ENCODE measurements at places on chromosomes 4 and X.

DNA sequence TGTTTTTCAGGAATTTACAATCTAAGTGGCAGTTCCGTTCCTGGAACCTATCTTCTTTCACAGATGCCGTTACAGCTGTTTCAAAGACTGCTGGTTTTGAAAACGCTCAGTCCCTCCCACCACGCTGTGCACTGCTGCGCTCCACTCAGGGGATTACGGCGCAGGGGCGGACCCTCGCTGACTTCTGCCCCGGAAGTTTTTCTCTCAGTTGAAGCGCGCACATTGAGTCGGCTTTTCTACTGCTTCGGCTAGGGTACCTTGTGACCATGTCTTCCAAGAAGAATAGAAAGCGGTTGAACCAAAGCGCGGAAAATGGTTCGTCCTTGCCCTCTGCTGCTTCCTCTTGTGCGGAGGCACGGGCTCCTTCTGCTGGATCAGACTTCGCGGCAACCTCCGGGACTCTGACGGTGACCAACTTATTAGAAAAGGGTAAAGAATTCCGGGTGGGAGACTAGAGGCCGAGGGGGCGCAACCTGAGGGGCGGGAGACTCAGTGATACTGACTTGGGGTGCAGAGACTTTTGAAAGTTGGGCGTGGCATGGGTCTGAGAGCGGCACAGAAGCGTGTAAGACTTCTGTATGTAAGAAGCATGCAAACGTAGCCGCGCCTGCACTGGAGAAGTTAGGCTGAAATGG, 597 bp upstream of the NUDT6 start:
- DNase-seq = peak; percentile 80

DNA sequence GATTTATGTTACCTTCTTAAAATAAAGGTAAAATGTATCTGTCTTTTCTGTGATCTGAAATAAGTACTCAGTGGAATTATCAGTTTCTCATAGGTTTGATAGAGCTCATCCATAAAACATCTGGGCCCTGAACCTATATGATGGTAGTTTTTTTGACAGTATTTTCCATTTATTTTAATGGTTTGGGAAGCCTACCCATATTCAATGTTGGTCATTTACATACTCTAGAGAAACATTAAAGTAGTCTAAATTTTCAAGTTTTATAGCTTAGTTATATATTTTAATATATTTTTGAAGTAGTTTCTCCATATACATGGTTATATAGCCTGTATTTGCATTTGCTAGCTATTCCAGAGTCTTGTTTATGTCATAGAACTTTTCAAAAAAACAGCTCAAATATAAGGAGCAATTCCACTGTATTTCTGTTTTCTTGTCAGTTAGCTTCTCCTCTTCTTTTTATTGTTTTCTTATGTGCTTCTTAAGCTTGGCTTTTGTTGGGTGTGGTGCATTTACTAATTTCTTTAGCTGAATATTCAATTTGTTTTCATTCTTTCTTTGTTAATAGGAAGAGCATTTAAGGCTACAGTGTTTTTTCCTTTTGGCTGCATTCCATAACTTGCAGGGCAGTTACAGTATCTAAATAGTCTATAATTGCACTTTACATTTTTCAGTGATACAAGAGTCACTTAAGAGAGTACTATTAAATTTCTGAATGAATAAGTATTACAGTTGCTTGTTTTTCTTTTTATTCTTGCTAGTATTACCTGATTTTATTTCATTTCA, 181.4 kb downstream of the DKK2 start:
- DNase-seq = no peak

DNA sequence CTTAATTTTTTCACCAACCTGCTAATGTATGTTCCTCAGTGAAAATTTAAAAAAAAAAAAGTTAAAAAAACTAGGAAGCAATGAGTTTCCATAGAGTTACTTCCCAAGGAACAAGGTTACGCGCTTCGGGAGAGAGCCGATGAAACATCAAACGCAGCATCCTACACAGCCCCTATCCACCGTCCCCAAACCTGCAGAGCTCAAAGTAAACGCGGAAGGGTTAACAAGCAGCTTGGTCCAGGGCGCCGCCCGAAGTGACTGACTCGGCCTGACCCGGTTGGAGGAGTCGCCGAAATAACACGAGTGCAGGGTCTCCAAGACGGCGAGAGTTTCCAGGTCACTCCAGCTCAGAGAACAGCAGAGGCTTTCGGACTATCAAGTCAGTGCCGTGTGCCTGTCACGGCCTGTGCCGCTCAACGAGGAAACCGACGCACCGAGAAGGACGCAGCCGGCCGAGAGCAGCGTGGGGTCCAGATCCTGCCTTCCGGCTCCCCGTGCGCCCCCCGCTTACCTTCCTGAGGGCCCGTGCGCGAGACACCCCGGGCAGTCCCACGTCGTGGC, 512 bp downstream of the NOP14 start:
- peak; percentile 58 for DNase-seq

DNA sequence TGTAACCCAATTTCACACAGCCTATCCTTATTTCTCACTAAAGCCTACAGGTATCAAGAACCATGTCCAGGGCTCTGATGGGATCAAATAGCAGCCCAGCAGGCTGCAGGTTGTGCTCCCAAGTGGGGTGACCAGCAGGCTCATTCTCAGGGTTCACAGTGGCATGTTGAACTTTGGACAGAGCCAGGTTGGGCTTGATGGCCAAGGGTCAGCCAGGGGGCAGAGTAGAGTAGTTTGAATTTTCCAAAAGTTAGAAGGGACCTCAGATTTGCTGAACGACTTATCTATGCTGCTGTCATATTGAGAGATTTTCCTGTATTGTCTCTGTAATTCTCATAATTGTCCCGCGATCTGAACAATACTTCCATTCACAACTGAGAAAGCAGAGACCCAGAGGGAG, 310.8 kb upstream of the BOD1L1 start:
- no peak for DNase-seq

DNA sequence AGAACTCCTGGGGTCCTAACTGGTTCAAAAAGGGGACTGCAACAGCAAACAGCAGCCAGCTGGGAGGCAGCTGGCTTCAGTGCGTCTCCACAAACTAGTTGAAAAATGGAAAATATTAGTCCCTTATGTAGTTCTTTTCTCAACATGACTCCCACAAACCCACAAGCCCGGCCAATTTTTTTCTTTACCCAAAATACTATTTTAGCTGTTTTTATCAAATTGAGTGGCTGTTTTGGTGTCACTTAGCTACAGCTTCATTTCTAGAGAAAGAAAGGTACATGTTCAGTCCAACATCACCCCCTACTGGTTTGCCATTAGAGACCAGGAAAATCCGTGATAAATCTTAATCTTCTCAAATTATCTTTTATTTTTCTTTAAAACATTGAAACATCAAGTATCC, 97.2 kb downstream of the GUCY2F start:
- peak; percentile 14 for DNase-seq

- no peak for DNase-seq
These were observed 933.5 kb downstream of the C4orf33 start for GRCh38 chr4:130029442-130029841.

- no peak for DNase-seq
These were observed 33.8 kb downstream of the ENOX2 start for GRCh38 chrX:130869239-130869638.

DNA sequence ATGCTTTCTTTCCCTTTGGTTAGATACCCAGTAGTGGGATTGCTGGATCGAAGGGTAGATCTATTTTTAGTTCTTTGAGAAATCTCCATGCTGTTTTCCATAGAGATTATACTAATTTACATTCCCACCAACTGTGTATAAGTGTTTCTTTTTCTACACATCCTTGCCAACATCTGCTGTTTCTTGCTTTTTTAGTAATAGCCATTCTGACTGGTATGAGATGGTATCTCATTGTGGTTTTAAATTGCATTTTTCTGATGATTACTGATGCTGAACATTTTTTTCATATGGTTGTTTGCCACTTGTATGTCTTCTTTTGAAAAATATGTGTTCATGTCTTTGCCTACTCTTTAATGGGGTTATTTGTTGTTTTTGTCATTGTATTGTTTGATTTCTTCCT, 6.6 kb upstream of the AGA start:
- DNase-seq = no peak

GRCh38 chr4:37749398-37749988, 63.3 kb upstream of the RELL1 start:
- DNase-seq = no peak

- no peak for DNase-seq
These were observed 86.0 kb downstream of the MID1IP1 start for GRCh38 chrX:38887222-38887621.

- no peak for DNase-seq
These were observed 113.9 kb upstream of the EOLA2 start for GRCh38 chrX:150052226-150052625.

DNA sequence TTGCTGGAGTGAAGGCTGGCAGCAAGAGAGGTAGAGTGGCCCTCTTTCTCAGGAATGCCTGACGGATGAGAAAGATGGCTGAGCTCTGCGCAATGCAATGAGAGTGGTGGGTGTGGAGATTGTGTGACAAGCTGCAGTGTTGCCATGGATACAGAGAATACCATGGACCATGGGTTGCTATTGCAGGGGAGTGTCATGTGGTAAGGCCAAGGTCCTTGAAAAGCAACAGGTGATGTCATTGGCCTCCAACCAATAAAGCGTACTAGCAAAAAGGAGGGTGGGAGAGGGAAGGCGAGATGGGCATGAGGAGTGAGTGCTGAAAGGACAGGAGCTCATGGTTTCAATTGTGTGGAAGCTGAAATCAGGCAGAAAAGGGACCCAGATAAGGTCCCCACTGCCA, 1.8 kb downstream of the PNMA5 start:
- no peak for DNase-seq

DNA sequence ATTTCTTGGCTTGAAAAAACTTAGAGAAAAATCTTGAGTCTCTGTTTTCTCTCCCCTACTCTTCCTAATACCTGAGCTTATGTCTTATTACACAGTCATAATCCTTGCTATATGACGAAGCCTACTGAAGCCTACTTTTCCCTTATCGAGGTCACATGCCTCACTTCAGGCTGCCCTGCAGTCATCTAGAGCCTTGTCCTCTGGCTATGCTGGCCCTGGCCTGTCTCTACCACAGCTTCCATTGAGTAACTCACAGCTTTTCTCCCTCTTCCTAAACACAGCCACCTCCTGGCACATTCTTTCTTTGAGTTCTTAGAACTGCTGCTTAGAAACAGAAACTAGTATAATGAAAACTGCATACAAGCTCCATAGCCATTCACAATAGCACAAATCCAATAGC, 1698.3 kb downstream of the STIM2 start:
- no peak for DNase-seq

DNA sequence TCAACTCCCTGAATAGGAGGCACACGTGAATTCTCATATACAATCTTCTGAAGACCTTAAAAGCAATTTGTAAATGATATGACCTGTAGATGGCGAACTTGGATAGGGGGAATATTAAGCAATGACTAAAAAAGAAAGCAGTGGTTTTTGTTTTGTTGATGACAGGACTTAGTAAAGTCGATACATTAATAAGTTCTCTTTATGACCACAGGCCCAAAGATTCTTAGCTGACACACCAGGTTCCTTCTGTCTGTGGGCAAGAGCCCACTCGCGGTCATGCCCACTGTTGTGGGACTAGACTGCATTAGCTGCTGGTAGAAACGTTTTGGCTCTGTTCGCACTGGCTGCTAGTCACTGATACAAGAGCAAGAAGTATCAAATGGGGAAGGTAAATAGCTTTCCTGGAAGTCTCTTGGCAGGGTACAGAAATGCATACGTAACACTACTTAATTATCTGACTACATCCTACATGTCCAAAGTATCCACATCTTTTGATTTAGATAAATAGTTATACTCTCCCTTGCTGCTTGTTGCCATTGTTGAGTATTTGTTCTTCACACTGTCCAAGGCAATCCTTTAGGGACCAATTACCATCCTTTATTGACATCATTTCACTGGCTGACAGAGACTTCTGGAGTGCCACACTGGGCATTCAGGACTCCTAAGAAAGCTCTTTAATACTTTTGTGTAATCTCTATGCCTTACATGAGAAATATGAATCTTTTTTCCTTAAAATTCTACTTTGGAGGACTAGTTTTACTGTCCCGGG, 31.0 kb downstream of the ALPK1 start:
- peak; percentile 54 for DNase-seq

- no peak for DNase-seq
These were observed 12.0 kb upstream of the RTL9 start for GRCh38 chrX:110346681-110347080.

GRCh38 chr4:7861440-7861881, 78.2 kb downstream of the AFAP1 start:
- DNase-seq = peak; percentile 19

DNA sequence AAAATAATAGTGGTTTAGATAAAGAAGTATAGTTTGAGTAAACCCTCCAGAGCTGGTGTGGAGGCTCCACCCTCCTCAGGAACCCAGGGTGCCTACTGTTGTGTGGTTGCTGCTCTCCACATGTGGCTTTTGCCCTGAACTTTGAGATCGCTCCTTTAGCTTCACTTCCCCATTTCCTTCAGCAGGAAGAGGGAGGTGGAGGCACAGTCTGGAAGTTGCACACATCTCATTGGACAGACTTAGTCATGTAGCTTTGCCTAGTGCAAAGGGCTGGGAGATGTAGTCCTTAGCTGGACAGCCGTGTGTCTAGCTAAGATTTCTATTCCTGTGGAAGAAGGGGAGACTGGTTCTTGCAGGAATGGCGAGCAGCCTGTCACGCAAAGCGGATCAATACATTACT, 37.9 kb downstream of the RGS12 start:
- no peak for DNase-seq

GRCh38 chr4:53066155-53066554, 204.0 kb downstream of the RASL11B start:
- DNase-seq = no peak

DNA sequence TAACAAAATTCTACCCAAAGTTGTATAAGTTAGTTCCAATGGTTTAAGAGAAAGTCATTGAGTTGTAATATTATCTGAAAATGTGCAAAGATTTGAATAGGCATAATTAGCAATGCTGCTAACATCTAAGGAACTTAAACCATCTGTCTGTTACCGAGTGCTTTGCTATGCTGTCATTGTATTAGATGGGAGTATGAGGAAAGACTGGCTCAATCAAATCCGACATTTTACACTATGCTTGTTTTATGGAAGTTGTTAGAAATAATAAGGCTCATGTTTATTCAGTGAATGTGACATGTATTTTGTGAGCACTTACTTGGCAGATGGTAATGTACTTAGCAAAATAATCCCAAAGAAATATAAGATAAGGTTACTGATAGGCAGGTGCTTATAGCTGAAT, 1715.1 kb downstream of the PCDH7 start:
- DNase-seq = no peak

- DNase-seq = no peak
These were observed 271.9 kb upstream of the GATB start for GRCh38 chr4:152032722-152033131.

DNA sequence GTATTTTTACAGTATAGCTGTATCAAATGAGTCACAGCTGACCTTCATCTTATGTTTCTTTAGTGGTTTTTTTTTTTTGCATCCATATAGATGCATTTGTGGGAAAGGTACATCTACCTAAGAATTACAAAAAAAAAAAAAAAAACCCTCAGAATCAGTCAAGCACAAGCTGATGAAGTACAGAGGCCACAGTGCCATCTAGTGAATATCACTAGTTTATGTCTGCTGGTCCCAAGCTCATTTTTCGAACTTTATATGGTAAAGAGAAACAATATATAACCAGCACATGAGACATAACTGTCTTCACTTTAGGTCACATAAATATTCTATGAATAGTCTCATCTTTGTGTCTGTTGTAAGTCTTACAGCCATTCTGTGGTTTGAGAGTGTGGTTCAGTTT, 220.1 kb downstream of the DLG3 start:
- peak; percentile 10 for DNase-seq

GRCh38 chr4:88613417-88613875, 21.2 kb downstream of the HERC3 start:
- DNase-seq = no peak

Data from ACHN (cell line).